Activated CD4-positive, alpha-beta T cell treated with anti-CD3 and anti-CD28 coated beads for 4 hours (primary cell): ENCODE measurements at places on chromosomes 3 and 15.

- no peak for DNase-seq
These were observed 101.6 kb upstream of the NR2E3 start for GRCh38 chr15:71708741-71709140.

DNA sequence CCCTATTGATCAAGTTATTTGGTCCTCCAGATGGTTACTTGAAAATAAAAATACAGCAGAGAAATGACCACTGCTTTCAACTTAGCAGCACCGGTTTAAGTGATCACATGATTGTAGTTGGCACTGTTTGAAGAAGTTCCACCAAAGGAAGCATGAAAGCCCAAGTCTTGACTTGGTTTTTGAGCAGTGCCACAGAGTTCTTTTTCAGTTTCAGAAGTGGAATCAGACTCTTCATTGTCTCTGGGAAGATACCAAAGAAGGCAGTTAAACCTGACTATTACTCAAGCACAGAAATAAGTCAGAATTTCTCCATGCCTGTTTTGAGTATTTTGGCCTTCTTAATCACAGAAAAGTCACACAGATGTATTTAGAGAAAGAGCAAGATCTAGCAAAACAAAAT, 66.7 kb downstream of the BBX start:
- DNase-seq = no peak

- DNase-seq = no peak
These were observed 8.6 kb downstream of the PLA2G4E start for GRCh38 chr15:42012241-42012640.

DNA sequence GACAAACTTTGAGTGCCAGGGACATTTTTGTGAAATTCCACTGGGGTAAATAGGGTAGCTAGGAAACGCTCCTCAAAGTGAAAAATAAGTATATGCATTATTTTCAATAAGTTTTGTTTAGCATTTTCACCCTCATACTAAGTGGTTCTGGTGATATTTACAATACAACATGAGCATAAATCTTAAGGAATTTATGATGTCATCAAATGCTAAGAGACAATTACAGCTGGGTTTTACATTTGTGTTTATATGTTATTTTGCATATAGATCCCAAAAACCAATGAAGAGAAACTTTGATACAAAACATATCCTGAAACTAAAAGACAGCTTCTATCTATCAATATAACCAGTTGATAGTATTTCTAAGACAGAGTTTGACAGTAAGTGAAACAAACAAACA, 323.1 kb downstream of the ZBTB20 start:
- no peak for DNase-seq

GRCh38 chr3:14875411-14876175, 56.8 kb downstream of the FGD5 start:
- DNase-seq = no peak

DNA sequence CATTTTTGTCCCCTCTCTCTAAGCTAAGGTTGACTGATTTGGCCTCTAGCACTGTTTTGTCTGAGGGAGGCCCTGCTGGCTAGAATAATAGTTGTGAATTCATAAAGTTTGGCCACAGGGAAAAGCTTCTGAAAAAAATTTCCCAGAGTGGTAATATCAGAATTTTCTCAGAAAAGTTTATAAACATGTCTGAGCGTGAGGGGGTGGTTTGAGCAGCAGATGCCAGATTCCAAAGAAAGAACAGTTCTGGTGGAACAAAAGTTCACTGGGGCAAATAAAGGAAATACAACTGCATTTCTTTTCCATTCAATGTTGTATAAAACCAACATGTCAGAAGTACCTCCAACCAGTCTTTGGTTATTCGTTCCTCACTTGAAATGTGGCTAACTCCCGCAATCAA, 61.2 kb downstream of the CLDN1 start:
- no peak for DNase-seq

DNA sequence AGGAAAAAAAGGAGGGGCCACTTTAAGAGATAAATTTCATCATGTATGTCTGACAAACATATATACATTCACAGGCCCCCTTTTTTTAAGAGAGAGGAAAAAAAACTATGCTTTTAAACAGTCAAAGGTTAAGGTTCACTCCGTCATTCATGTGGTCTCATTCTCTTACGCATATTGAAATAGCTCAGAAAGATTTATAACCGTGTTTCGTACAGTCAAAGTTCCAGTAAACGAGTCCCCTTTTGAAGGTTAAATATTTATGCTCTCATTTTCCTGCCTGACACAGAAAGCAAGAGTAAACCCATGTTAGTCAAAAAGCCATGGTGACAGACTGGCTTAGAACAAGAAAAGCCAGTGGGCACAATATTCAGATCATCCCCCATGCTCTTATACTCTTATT, 248.0 kb upstream of the ARRDC4 start:
- DNase-seq = no peak

- DNase-seq = no peak
These were observed 83.2 kb downstream of the MB21D2 start for GRCh38 chr3:192834428-192834827.

- DNase-seq = no peak
These were observed 137.9 kb downstream of the SSR3 start for GRCh38 chr3:156416846-156417558.

DNA sequence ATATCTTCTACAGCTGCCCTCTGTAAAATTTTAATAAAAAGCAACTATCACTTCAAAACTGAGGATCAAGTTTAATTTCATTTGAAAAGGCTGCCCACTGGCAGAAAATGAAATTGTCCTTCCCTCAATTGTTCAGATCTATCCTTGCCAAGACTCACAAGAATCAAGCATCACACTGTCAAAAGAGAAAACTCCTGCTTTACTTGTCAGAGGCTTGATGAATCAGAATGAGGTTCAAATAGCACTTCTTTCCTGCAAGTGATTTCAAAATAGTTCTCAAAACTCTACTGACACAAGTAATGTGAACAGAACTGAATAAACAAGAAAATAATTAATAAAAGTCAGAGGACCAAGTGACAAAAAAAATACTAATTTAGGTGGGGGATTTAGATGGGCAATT, 70.6 kb downstream of the GOLIM4 start:
- no peak for DNase-seq

- no peak for DNase-seq
These were observed 16.8 kb downstream of the RPUSD3 start for GRCh38 chr3:9826815-9827573.

DNA sequence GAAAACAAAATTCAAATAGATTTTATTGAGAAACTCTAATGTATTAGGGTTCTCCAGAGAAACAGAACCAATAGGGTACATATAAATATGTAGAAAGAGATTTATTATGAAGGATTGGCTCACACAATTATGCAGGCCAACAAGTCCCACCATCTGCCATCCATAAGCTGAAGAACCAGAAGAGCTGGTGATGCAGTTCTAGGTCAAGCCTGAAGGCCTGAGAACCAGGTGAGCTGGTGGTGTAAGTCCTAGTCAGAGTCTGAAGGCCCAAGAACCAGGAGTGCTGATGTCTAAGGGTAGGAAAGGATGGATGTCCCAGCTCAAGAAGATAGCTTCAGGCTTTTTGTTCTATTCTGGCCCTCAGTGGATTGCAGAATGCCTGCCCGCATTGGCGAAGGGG, 2.6 kb upstream of the NFKBIZ start:
- no peak for DNase-seq

GRCh38 chr3:128074851-128075521, 22.7 kb downstream of the SEC61A1 start:
- no peak for DNase-seq

DNA sequence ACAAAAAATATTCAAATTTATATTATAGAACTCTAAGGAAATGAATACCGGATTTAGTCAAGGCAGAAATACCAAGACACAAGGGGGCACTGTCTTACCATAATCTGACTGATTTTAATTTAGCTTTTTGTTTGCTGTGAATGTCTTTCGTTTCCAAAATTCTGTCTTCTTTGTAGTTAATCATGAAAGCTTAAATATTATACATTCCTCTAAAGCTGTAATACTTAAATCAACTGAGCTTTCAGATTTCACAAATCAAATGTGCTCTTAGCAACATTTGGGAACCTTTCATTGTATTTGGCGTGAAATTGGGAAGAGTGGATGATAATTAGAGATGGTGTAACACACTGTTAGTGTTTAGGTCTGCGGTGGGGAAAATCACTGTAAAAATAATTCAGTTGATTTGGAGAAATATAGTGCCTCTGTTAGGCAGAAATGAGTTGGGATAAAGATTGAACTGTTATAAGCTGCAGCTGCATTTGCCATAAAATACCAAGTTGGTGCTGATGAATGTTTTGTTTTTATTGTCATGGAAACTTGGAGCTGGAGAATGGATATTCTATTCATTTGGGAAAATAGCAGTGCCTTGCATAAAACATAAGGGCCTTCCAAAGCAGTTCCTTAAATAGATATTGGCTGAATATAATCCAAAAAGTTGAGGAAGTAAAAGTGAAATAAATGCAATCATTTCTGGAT, 228.2 kb downstream of the TCF12 start:
- no peak for DNase-seq

DNA sequence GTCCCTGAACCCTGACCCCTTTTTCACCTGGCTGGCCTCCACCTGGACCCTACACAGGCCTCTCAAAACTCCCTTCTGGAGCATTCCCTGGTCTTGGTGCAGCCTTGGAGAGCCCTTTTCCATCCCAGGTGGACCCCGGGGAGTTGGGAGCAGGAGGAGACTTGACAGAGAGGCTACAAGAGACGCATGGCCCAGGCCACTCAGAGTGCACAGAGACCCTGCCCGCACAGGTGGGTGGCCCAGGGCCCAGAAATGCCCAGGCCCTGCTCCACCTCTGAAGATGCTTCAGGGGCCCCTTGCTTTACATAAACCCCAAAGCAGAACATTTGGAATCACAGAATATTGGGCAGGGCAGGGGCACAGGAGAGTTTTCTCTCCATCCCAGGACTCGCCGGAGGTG, 34.4 kb downstream of the CYP11A1 start:
- DNase-seq = no peak
